Thoracic aorta endothelial cell (primary cell): ENCODE measurements at places on chromosomes 6 and 20. TPM values are rescaled to one million over a fixed set of nuclear protein-coding genes. Genes with fewer than 3 reads are reported as not detected.

OPRM1 gene
- not detected in 2 replicates for total RNA-seq

SDHAF4 gene
- 7.3 and 9.4 TPM in 2 replicates for total RNA-seq

SMOC2 gene
- not detected in 2 replicates for total RNA-seq

SCGN gene
- total RNA-seq = 0.13 TPM in 1 of 2 replicates, not detected in the other

TMEM217 gene
- 8.1 and 9.1 TPM in 2 replicates for total RNA-seq

CST3 gene
- 123 and 135 TPM in 2 replicates for total RNA-seq

GPRC6A gene
- total RNA-seq = not detected in 2 replicates

COL21A1 gene
- 0.66 TPM in 1 of 2 replicates, not detected in the other for total RNA-seq

SNAP91 gene
- under 0.01 TPM in 1 of 2 replicates, not detected in the other for total RNA-seq

RNGTT gene
- total RNA-seq = 36.3 and 39.8 TPM in 2 replicates

LTB gene
- total RNA-seq = 0.80 and 1.2 TPM in 2 replicates

THBD gene
- total RNA-seq = 38.6 and 122 TPM in 2 replicates

EFHC1 gene
- total RNA-seq = 18.2 and 23.0 TPM in 2 replicates

FHL5 gene
- not detected in 2 replicates for total RNA-seq

MED23 gene
- 48.7 and 51.1 TPM in 2 replicates for total RNA-seq

APOM gene
- 0.29 TPM in 1 of 2 replicates, not detected in the other for total RNA-seq

PLN gene
- not detected in 2 replicates for total RNA-seq

DUSP15 gene
- total RNA-seq = 0.43 TPM in 1 of 2 replicates, not detected in the other

HRH3 gene
- not detected in 2 replicates for total RNA-seq

ADGRF4 gene
- under 0.01 TPM in 1 of 2 replicates, not detected in the other for total RNA-seq

ABHD16A gene
- total RNA-seq = 26.7 and 30.5 TPM in 2 replicates

SOX18 gene
- total RNA-seq = 25.5 and 42.1 TPM in 2 replicates

DUSP22 gene
- 25.9 and 38.8 TPM in 2 replicates for total RNA-seq

HLA-DRA gene
- not detected in 2 replicates for total RNA-seq

PAX1 gene
- under 0.01 TPM in 1 of 2 replicates, not detected in the other for total RNA-seq

CTAGE9 gene
- not detected in 2 replicates for total RNA-seq

SNTA1 gene
- 5.3 and 7.6 TPM in 2 replicates for total RNA-seq

LAMP5 gene
- 0.66 and 0.72 TPM in 2 replicates for total RNA-seq

WFDC5 gene
- total RNA-seq = not detected in 2 replicates

AURKA gene
- total RNA-seq = 50.0 and 90.5 TPM in 2 replicates

ME1 gene
- 28.5 and 48.2 TPM in 2 replicates for total RNA-seq

MROH8 gene
- total RNA-seq = 1.5 and 1.9 TPM in 2 replicates

DOK5 gene
- total RNA-seq = 2.7 and 10.4 TPM in 2 replicates

TREM1 gene
- not detected in 2 replicates for total RNA-seq

FANCE gene
- 6.9 and 8.5 TPM in 2 replicates for total RNA-seq

OXT gene
- not detected in 2 replicates for total RNA-seq

MYO6 gene
- total RNA-seq = 54.6 and 55.5 TPM in 2 replicates

GATA5 gene
- total RNA-seq = 0.07 and 0.40 TPM in 2 replicates

DNAH8 gene
- 0.07 and 0.13 TPM in 2 replicates for total RNA-seq

AVP gene
- total RNA-seq = not detected in 2 replicates

HLA-DPA1 gene
- total RNA-seq = 5.2 and 16.8 TPM in 2 replicates

NFATC2 gene
- 5.7 and 7.0 TPM in 2 replicates for total RNA-seq

LRRC73 gene
- 0.27 TPM in 1 of 2 replicates, not detected in the other for total RNA-seq

SLC12A5 gene
- under 0.01 and 0.22 TPM in 2 replicates for total RNA-seq

CYP39A1 gene
- 0.13 and 0.22 TPM in 2 replicates for total RNA-seq

NRSN1 gene
- total RNA-seq = not detected in 2 replicates

LTA gene
- not detected in 2 replicates for total RNA-seq

MRPS10 gene
- total RNA-seq = 61.3 and 74.1 TPM in 2 replicates

MOG gene
- not detected in 2 replicates for total RNA-seq

CCN5 gene
- total RNA-seq = 0.13 TPM in 1 of 2 replicates, not detected in the other

BTBD9 gene
- total RNA-seq = 15.2 and 17.4 TPM in 2 replicates

SIRPA gene
- total RNA-seq = 20.2 and 29.4 TPM in 2 replicates

ELOVL4 gene
- total RNA-seq = 1.9 and 2.0 TPM in 2 replicates

BPIFB1 gene
- total RNA-seq = not detected in 2 replicates
